Activated T-helper 1 cell treated with anti-CD3 and anti-CD28 coated beads, Interleukin-12 subunit alpha, Interleukin-12 subunit beta, Interleukin-2, Interleukin-4 antibody, amounts not matched to agents 30 ng/mL and 10 ng/mL and 1 ng/mL, durations not matched to agents 14 hours and 24 hours and 36 hours (primary cell): ENCODE measurements at places on chromosomes 5 and 9. TPM values are rescaled to one million over a fixed set of nuclear protein-coding genes. Genes with fewer than 3 reads are reported as not detected.

- no peaks in the 10 kb centered on the region for H3K36me3 ChIP-seq
- no peak for DNase-seq
- H3K4me1 ChIP-seq, result no peaks in the 10 kb centered on the region
- H3K4me3 ChIP-seq, result no peak overlapping the region
- peaks cover 1% of the 10 kb centered on the region for H3K27me3 ChIP-seq
Measured at GRCh38 chr9:114005371-114006154, 72.5 kb downstream of the AMBP start.

GRCh38 chr5:14584848-14585247, 3.3 kb downstream of the OTULINL start:
- H3K4me1 ChIP-seq, result peaks cover 45% of the 10 kb centered on the region
- peaks cover 10% of the 10 kb centered on the region for H3K27me3 ChIP-seq
- peaks cover 9% of the 10 kb centered on the region for H3K36me3 ChIP-seq
- no peak overlapping the region for H3K27ac ChIP-seq

DNA sequence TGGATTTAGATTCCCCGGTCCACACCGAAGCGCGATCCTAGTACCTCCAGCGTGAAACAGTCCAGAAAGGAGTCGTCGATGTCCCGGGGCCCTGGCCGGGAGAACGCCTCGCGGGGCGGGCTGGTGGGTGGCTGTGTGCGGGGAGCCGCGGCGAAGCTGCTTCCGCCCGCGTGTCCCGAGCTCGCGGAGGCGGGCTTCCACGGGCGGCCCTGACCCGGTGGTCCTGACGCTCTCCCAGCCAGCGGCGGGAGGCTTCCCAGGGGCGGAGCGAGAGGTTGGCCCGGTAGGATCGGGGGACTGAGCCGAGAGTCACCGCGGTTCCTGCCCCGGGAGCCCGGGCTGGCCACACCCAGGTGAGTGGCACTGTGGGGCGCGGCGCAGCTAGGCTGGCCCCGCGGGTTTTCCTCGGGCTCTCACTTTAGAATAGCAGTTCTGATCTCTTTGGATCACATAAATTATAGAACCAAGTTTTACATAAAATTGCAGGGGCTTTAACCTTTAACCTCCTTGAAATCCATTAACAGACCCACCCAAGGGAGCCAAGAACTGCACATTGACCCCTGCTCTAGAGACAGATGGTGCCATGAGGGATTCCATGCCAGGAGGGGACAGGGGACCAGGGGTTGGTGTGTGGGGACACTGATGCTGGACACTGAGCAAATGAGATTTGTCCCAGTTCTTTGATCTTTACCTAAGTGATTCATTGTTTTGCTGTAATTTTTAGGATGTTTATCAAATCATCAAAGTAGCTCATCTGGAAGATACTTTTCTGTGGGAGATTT, 29.2 kb upstream of the IL31RA start:
- H3K36me3 ChIP-seq, result no peaks in the 10 kb centered on the region
- H3K4me1 ChIP-seq, result peaks cover 12% of the 10 kb centered on the region
- peak overlapping the region; percentile 31 for H3K4me3 ChIP-seq

GRCh38 chr5:174176511-174176910, 131.0 kb downstream of the NSG2 start:
- H3K27me3 ChIP-seq, result no peaks in the 10 kb centered on the region
- no peaks in the 10 kb centered on the region for H3K4me1 ChIP-seq
- no peak overlapping the region for H3K27ac ChIP-seq

- DNase-seq, result no peak
- H3K27ac ChIP-seq, result no peak overlapping the region
- no peaks in the 10 kb centered on the region for H3K4me1 ChIP-seq
Measured at GRCh38 chr9:114261026-114261425, 61.9 kb upstream of the ORM1 start.

DNA sequence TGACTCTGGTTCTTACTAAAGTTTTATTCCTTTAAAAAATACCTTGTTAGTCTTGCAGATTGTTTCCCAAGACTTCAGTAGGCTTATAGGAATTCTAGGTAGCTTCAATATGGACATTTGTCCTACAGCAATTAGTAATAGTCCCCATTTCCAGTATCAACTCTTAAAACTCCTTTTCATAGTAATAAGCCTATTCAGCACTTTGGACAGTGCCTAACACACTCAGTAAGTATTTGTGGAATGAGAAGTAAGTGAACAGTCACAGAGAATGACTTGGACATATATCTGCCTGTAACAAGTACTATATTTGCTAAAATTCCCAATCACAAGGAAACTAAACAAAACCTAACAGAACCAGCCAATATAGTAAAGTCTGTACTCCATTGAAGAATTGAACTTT, 1291.8 kb upstream of the DMAC1 start:
- H3K27me3 ChIP-seq, result no peaks in the 10 kb centered on the region
- DNase-seq, result no peak
- H3K36me3 ChIP-seq, result no peaks in the 10 kb centered on the region
- no peaks in the 10 kb centered on the region for H3K4me1 ChIP-seq
- no peak overlapping the region for H3K27ac ChIP-seq

DNA sequence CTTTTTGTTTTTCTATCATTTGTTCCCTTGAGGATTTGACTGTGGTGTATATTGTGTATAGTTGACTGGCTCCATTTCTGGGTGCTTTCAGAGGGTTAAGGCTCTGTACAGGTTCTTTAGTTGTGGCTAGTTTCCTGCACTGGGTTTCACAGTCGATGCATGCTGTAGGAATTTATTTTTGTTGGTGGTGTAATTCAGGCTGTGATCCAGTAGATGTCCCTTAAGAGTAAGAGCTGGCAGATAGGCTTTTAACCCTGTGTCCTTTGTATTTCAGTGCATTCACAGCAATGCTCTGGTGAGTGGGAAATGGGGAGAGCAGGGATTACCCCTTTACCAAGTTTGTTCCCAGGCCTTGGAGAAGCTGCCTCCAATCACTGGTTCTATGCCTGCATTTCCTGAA, 112.9 kb downstream of the SPATA31D1 start:
- no peak overlapping the region for H3K4me3 ChIP-seq
- no peaks in the 10 kb centered on the region for H3K4me1 ChIP-seq
- no peak for DNase-seq

DNA sequence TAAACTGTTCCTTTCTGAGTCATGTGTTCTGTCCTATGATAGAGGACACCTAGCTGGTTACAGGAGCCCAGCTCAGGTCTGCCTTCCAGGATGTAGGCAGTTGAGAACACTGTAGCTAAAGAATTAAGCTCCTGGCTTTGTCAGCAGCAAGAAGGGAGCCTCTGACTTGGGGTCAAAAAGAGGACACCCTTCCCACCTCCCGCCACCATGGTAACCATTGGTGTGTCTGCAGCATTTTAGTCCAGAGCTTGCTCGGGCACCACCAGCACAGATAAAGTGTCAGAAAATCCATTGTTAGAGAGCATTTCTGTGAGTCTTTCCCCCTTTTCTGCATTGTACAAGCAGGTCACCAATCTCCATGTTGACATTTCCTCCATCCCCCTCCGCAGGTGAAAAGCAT, 181.7 kb downstream of the DOCK8 start:
- no peaks in the 10 kb centered on the region for H3K4me1 ChIP-seq
- DNase-seq, result no peak
- H3K27me3 ChIP-seq, result no peaks in the 10 kb centered on the region
- H3K4me3 ChIP-seq, result no peak overlapping the region
- H3K36me3 ChIP-seq, result peaks cover 45% of the 10 kb centered on the region
- no peak overlapping the region for H3K27ac ChIP-seq

DNA sequence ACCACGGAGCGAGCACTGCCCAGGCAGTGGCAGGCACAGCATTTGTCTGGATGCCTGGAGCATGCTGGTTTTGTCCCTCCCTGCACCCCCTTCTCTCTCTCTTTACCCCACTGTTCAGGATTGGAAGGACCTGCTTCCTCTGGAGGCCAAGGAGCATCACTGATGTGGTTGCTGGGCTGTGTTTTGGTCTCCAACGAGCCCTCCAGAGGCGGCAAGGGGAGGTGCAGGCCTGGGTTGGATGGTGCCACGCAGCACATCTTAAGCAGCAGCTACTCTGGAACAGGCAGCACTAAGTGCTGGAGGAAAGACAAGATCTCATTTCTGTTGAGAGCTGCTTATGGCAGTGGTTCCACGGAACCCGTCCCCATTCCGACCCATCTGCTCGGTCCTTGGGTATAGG, 139.6 kb downstream of the CMYA5 start:
- peaks cover 13% of the 10 kb centered on the region for H3K27me3 ChIP-seq
- no peak for DNase-seq

DNA sequence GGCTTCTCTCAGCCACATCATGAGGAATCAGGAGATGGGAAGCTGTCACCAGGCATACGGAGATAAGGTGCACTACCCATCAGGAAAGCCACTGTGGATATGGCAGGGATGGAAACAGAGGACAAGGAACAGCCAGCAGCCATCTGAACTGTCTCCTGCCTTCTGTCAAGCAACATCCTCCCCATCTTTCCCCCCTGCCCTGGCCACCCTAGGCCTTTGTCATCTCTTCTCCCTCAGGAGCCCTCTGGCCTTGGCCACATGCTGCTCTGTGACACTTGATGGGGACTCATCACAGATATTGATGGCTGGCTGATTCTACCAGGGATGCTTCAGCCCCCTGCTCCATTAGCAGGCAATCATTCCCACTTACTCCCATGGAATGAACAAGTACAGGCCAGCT, 21.1 kb upstream of the MEIKIN start:
- H3K4me1 ChIP-seq, result no peaks in the 10 kb centered on the region
- no peak overlapping the region for H3K27ac ChIP-seq
- peaks cover 26% of the 10 kb centered on the region for H3K36me3 ChIP-seq
- no peak for DNase-seq
- H3K27me3 ChIP-seq, result no peaks in the 10 kb centered on the region
- no peak overlapping the region for H3K4me3 ChIP-seq

- H3K4me3 ChIP-seq, result no peak overlapping the region
- H3K27me3 ChIP-seq, result peaks cover 38% of the 10 kb centered on the region
Measured at GRCh38 chr9:2602704-2603116, 18.9 kb upstream of the VLDLR start.

DNA sequence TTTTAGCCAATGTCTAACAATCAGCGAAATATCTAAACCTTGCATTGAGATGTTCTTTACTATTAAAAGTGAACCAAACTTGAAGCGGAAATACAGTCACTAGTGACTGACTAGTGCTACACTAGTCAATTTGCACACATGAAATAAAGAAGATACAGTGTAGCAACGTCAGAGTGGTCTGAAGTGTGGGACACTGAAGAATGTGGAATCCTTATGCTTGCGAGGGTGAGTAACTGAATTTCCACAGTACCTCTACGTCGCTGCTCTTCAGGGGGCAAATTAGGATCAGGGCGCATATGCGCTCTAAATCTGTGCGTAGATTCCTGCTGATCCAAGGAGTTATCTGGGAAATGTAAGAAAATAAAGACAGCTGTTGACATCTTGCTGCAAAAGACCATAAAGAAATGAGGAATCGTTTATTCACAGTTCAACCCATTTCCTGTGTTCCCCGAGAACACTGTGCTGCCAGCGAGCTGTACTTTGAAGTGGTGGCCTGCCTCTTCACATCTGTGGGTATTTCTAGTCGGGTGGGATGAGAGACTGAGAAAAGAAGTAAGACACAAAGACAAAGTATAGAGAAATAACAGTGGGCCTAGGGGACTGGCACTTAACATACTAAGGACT, 39.8 kb upstream of the FLT4 start:
- H3K27ac ChIP-seq, result peak overlapping the region; percentile 45
- peak overlapping the region; percentile 51 for H3K4me3 ChIP-seq
- H3K27me3 ChIP-seq, result no peaks in the 10 kb centered on the region
- peak; percentile 21 for DNase-seq
- no peaks in the 10 kb centered on the region for H3K36me3 ChIP-seq

GRCh38 chr5:81315336-81315735, 13.9 kb downstream of the ZCCHC9 start:
- H3K4me1 ChIP-seq, result peaks cover 9% of the 10 kb centered on the region
- no peaks in the 10 kb centered on the region for H3K27me3 ChIP-seq
- no peak overlapping the region for H3K4me3 ChIP-seq
- peaks cover 21% of the 10 kb centered on the region for H3K36me3 ChIP-seq
- DNase-seq, result no peak

- no peak overlapping the region for H3K4me3 ChIP-seq
- H3K4me1 ChIP-seq, result peaks cover 10% of the 10 kb centered on the region
- no peak overlapping the region for H3K27ac ChIP-seq
- peaks cover 25% of the 10 kb centered on the region for H3K27me3 ChIP-seq
- no peaks in the 10 kb centered on the region for H3K36me3 ChIP-seq
Measured at GRCh38 chr5:176750144-176750543, 60.2 kb upstream of the UNC5A start.

GRCh38 chr9:130639124-130639765, 25.1 kb upstream of the PRDM12 start:
- no peak overlapping the region for H3K4me3 ChIP-seq
- no peak for DNase-seq
- no peaks in the 10 kb centered on the region for H3K4me1 ChIP-seq

DNA sequence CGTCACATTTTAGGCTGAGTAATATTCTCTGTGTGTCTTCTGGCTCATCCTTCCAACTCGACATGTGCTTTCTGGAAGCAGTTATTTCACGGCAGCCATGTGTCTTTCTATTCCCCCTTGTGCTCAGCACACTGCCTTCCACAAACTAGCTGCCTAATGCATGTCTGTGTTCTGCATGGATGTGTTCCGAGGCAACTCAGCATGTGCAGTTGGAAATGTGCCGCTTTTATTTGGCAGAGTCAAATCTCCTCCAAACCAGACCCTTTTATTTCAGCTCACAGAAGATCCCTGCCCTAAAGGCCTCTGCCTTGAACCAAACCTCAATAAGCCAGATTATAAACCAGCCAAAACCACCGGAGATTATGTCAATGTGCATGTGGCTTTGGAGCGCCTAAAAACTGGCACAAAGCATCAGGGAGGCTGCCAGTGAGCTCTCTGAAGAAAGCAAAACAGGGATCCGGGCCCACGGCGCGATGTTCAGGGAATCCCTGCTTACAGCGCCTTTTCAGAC, 360.2 kb downstream of the DEPDC1B start:
- no peaks in the 10 kb centered on the region for H3K27me3 ChIP-seq
- H3K27ac ChIP-seq, result no peak overlapping the region
- no peaks in the 10 kb centered on the region for H3K36me3 ChIP-seq
- no peak overlapping the region for H3K4me3 ChIP-seq
- no peaks in the 10 kb centered on the region for H3K4me1 ChIP-seq
- no peak for DNase-seq

- H3K27ac ChIP-seq, result no peak overlapping the region
- H3K36me3 ChIP-seq, result no peaks in the 10 kb centered on the region
- H3K4me1 ChIP-seq, result no peaks in the 10 kb centered on the region
Measured at GRCh38 chr5:122462486-122462885, 150.4 kb downstream of the SNCAIP start.

Gene NOTCH1
- total RNA-seq, result 115 and 121 TPM in 2 replicates

Gene SNX18
- total RNA-seq, result 25.4 and 27.9 TPM in 2 replicates

Gene GAS1
- total RNA-seq, result 0.12 and 0.23 TPM in 2 replicates

Gene WDR38
- not detected in 2 replicates for total RNA-seq

Gene PCA3
- total RNA-seq, result not detected in 2 replicates

Gene SLCO6A1
- not detected in 2 replicates for total RNA-seq

Gene MED27
- 41.0 and 45.6 TPM in 2 replicates for total RNA-seq

Gene PSD2
- not detected in 2 replicates for total RNA-seq
